ENCODE measurements at places on chromosomes 1 and 21. TPM values are rescaled to one million over a fixed set of nuclear protein-coding genes. Genes with fewer than 3 reads are reported as not detected.

- H3K4me1 ChIP-seq: peaks cover 3% of the 10 kb centered on the region
- H3K4me3 ChIP-seq: no peak overlapping the region
- peaks cover 16% of the 10 kb centered on the region for H3K36me3 ChIP-seq
- H3K27ac ChIP-seq: no peak overlapping the region
- no peaks in the 10 kb centered on the region for H3K27me3 ChIP-seq
Measured at GRCh38 chr1:200771625-200772555, 33.2 kb downstream of the CAMSAP2 start.

GRCh38 chr1:13749543-13750341, 49.8 kb downstream of the PRDM2 start:
- peak overlapping the region; percentile 81 for H3K27ac ChIP-seq
- no peak for DNase-seq
- H3K4me3 ChIP-seq: peak overlapping the region; percentile 96
- no peaks in the 10 kb centered on the region for H3K27me3 ChIP-seq

The RHOC gene
- total RNA-seq: 657 TPM

The RHOU gene
- 3.5 TPM for total RNA-seq

The SZRD1 gene
- 152 TPM for total RNA-seq

The LCE1B gene
- not detected for total RNA-seq

All from astrocyte (in vitro differentiated cells and primary cell).